Femur (tissue), 1 donor: ENCODE measurements at places on chromosomes 6 and 20.
A peak's percentile ranks its signal among the peaks of the same experiment; 100 is the strongest.

DNA sequence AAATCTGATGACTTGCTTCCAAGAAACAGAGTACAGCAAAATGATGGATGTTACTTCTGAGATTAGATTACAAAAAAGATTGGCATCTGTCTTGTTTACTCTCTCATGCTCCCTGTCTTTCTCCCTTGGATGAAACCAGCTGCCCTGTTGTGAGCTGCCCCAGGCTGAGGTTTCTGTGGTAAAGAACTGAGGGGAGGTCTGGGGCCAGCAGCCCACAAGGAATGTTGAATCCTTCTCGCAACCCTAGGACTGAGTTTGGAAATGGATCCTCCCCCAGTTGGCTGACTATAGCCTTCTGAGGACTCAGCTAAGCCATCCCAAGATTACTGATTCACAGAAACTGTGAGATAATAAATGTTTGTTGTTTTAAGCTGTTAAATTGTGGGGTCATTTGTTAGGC, 5.6 kb upstream of the HECA start:
- DNase-seq: peak; percentile 60

DNA sequence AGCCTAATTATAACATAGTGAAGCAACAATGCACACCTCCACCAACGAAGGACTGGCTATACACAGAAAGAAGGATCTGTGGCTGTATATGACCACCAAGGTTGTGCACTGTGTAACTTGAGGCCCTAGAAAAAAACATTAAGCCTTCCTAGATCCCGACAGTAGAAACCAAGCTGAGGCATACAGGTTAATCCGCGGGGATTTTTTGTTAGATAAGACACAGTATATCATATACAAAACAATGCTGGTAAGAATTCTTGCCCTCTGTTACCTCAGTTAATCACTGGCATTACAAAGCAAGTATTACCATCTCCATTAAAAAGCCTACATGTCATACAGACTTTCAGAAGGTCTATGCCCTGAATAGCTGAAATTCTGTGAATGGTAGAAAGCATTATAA, 228.8 kb downstream of the TBC1D32 start:
- no peak for DNase-seq

DNA sequence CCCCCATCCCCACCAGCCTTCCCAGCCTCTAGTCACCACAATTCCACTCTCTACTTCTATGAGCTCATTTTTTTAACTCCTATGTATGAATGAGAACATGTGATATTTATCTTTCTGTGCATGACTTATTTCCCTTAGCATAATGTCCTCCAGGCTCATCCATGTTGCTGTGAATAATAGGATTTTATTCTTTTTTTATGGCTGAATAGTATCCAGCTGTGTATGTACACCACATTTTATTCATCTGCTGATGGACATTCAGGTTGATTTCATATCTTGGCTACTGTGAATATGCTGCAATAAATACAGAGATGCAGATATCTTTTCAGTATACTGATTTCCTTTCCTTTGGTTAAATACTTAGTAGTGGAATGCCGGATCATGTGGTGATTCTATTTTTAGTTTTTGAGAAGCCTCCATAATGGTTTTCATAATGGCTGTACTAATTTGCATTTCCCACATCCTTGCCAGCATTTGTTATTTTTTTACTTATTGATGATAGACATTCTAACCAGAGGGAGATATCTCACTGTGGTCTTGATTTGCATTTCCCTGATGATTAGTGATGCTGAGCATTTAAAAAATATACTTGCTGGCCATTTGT, 194.9 kb downstream of the PACRG start:
- no peak for DNase-seq

DNA sequence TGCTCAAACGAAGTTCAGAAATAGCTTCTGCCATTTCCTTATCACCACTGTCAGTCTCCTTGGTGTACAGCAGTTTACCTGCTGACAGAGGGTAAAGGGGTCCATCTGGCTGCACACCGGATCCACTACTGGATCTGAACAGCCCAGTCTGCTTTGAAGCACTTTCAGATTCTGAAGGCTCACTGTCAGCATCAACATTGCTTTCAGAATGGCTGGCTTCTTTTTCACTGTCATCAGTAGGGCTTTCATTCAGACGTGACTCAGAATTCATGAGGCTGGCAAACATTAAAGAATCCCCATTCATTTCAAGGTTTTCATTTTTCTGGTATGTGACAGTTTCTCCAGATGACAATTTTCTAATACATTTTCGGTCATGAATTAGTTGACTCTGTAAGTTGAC, 21.0 kb upstream of the PNISR start:
- DNase-seq: no peak

- no peak for DNase-seq
Observed at GRCh38 chr20:2416541-2417212, 36.0 kb downstream of the TGM6 start.
